ENCODE measurements at places on chromosomes 13 and 19.

DNA sequence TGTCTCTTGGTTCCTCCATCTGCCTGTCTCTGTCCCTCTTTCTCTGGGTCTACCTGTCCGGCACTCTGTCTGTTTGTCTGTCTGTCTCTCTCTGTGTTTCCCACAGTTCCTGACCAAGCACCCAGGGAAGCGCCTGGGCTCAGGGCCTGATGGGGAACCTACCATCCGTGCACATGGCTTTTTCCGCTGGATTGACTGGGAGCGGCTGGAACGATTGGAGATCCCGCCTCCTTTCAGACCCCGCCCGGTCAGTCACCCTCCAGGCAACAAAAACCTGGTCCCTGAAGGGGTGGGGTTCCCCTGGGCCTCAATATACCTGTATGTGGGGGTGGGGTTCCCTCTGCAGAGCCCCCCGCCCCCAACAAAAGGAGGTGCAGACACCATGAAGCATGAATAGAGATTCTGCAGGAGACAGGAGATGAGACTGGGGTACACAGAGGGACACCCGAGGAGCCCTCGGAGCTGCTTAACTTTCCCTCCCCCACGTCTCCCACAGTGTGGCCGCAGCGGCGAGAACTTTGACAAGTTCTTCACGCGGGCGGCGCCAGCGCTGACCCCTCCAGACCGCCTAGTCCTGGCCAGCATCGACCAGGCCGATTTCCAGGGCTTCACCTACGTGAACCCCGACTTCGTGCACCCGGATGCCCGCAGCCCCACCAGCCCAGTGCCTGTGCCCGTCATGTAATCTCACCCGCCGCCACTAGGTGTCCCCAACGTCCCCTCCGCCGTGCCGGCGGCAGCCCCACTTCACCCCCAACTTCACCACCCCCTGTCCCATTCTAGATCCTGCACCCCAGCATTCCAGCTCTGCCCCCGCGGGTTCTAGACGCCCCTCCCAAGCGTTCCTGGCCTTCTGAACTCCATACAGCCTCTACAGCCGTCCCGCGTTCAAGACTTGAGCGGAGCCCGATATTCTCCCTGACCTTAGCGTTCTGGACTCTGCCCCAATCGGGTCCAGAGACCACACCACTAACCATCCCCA is 2.6 kb upstream of the CACNG7 start:
- peak; percentile 63 for DNase-seq

- no peak for DNase-seq
Observed at GRCh38 chr13:41413872-41414271, 43.5 kb upstream of the RGCC start.

DNA sequence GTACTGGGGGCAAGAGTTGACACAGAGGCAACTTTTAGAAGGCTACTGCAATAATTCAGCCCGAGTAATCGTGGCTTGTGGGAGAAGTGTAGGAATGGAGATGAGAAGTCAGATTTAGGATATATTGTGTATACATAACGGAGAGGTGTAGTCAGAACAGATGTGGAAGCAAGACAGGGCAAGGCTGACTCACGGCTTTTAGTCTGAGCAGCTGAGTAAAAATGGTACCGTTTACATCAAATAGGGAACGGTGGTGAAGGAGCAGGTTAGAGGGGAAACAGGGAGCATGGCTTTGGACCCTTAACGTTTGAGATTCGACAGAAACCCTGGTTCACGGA is 796 bp upstream of the LSM14A start:
- DNase-seq: peak; percentile 40

DNA sequence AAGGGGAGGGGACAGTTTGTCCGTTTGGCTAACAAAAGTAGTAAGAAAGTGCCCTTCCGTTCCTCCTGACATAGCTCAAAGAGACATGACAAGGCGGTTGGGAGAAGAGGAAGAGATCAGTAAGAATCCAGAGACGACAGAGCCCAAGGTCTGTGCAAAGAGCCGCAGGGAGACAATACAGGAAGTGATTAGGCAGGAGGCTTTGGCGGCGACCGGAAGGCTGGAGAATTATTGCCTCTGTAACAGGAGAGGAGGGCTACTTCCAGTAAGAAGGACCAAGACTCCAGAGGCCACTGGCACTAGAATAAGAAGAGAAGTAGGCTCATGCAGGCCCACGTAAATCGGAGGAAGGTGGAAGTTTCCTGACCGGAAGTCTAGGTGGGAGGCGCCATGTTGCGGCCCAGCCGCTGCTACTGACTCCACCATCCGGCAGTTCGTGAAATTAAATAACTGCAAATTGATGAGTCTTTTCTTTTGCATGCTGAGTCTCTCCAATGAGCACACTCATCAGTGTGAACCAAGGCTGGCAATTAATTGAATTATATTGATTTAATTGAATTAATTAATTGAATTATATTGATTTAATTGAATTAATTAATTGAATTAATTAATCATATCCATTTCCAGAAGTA is 9.9 kb downstream of the RFX2 start:
- DNase-seq: no peak

GRCh38 chr19:8575467-8575997 is 1.7 kb downstream of the MYO1F start:
- no peak for DNase-seq

GRCh38 chr13:32031815-32032370 is 319 bp downstream of the FRY start:
- DNase-seq: no peak

All from activated CD4-positive, alpha-beta T cell treated with anti-CD3 and anti-CD28 coated beads for 24 hours (primary cell).